ENCODE measurements at places on chromosomes 7 and 10.

GRCh38 chr7:91949221-91950009, 8.8 kb downstream of the AKAP9 start:
- no peak for DNase-seq

DNA sequence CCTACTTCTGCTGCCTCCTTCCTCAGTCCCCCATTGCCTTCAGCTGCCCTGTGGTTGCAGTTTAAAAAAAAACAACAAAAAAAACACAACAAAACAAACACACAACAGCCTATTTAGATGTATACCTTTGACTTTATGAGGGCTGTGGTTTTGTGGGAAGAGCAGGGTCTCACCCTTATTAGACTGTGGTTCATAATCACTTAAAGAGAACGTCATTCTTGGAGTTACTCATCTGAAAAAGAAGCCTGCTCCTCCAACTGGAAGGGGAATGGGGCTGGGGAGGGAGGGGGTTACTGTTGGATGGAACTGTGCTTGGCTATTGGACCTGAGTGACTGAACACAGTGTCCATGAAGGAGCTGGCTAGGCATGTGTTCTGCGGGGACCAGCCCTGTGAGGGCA, 48.1 kb downstream of the SDK1 start:
- no peak for DNase-seq

GRCh38 chr10:33134011-33134751, 176.2 kb upstream of the ITGB1 start:
- no peak for DNase-seq

DNA sequence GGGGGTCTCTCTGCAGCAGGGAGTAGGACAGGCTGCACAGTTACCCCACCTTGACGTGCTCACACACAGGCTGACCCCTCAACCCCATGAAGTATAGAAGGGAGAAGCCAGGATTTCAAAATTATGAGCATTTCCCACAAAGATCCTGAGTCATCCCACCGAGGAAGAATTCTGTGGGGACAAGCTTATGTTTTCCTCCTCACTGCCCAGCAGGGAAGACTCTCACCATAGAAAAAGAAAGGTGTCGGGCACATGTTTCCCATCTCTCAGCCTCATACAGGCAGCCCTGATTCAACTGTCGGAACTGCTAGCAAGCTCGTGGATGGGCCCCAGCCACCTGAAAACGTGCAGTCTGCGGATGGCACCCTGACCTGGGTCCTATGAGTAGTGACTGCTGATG, 499.7 kb upstream of the MKI67 start:
- DNase-seq = no peak

DNA sequence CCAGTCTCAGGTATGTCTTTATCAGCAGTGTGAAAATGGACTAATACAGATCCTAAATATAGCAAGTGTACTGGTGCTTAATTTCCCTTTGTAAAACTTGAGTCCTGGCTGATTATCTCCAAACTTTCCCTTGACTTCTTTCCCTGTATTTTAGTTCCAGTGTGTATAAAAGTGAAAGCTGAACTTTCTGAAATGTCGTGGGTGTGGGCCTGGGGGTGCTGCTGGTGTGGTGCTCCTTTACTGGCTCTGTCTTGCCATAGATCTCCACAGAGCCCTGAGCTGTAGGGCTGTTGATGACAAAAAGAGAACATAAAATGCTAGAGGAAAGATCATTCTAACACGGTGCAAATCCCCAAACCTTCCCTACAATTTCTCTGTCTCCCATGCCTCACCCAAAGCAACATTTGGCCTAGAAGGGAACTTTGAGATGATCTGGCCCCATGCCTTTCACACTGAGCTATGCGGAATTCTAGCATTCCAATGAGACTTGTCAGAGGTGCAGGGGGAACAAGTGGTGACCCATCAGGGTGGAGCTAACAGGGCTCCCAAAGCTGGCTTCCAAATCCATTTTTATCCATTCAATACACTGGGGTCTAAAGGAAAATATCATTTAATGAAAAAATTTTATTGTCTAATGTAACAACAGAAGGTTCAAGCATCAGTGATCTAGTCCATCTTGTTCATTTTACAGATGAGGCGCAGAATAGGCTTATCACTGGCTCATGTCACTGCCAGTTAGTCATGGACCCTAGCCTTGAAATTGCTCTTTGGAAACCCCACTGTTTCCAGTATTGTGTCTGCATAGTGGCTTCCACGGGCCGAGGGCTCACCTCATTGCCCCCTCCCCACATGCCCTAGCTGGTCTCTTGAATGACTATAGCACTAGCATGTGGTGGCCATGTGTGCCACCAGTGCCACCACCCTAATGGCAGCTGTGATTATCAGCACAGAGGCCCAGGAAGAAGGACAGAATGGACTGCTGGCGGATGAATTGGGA, 1000.9 kb downstream of the LRMDA start:
- DNase-seq = no peak

DNA sequence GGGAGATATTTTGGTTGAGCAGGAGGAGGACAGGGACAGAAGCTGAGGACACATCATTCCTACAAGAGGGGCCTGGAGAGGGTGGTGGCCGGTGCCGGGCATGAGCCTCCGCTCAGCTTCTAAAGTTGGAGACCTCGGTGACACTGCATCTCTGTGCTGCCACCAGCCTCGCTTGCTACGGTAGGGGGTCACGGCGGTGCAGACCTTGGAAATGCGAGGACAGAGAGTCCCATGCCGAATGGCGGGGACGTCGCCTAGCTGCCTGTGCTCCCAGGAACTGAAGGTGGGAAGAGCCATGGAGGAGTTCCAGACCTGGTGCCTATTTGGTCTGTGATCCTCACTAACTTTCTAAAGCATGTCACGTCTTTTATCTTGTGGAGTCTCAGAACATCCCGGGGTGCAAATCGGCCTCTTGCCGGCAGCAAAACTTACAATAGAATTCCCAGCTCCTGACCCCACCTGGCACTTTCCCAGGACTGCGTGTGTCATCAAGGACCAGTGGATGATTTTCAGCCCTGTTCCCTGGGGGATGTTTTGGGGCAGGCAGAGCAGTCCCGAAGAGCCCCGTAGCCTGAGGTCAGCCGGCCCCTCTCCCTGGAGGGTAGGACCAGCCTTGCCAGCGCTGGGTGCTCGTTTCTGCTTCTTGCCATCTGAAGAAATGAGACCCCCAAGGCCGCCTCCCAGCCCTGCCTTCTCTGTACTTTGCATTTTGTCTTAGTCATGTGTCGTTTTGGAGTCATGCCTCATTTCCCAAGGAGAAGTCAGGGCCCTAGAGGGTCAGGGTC, 205.8 kb upstream of the SHH start:
- no peak for DNase-seq

DNA sequence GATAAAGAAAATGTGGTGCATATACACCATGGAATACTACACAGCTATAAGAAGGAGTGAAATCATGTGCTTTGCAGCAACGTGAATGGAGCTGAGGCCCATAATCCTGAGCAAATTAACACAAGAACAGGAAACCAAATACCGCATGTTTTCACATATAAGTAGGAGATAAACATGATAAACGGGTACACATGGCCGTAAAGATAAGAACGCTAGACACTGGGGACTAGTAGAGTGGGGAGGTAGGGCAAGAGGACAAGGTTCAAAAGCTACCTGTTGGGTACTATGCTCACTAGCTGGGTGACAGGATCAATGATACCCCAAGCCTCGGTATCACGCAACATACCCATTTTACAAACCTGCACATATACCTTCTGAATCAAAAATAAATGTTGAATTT, 113.7 kb downstream of the CSTF2T start:
- no peak for DNase-seq

DNA sequence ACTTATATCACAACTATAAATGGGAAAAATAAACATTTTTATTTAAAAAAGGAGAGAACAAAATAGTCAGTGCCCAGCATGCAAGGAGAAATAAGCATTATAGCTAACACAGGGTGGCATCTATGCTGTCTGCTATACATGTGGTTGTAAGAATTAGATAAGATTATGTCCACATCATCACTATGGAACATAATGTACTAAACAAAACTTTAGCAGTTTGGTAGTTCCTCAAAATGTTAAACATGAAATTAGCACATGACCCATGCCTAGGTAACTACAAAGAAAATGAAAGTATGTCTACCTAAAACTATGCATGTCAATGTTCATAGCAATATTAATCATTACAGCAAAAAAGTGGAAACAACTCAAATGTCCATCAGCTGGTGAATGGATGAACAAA, 28.7 kb upstream of the RUFY2 start:
- DNase-seq = peak; percentile 19

DNA sequence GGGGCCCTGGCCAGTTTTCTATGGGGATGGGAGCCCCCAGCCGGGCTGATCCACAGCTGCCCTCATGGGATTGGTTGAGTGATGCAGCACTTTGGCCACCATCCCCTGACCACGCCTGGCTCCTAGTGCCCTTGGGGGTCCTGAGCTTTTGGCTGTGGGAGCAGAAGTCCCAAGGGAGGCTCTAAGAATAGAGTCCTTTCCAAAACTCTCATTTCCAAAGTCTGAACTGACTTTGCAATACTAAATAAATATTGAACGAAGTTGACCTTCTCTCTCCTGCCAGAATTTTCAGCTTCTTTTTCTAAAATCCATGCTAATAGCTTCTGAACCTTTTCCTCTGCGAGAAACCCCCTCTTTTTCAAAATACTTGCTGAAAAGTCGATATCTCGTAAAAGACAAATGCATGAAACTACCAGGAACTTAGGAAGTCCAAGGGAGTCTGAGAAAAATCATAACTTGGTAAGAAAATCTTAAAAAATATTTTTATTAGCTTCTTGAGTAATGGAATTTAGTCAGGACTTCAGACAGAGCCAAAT, 62.7 kb upstream of the IGFBP3 start:
- no peak for DNase-seq

- no peak for DNase-seq
Measured at GRCh38 chr10:85645926-85646711, 720.5 kb downstream of the GRID1 start.

DNA sequence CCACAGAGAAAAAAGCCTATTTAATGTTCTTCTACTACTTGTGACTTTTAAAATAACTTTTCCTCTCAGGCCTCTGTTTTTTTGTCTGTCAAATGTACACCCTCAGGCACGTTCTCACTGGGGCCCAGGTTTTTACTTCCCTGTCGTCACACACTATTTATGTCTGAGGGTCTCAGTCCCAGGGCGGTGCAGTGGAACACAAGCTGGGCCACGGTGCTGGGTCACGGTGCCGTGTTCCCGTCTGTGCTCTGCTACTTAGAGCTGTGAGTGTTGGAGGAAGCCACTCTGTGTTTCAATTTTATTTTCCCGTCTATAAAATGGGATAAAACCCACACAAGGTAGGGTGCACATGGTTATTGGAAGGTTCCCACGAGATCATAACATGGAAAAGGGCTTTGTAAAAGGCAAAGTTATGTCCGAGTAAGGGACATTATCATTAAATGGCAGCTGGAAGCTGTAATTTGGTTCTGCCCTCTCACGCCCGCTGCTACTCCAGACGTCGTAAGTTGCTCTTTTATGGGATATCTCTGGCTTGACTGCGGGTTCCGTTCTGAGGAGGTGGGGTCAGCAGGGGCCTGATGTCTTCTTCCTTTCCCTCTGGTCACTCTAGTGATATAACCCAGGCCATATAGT, 25.2 kb downstream of the ZNF775 start:
- no peak for DNase-seq

- peak; percentile 56 for DNase-seq
Measured at GRCh38 chr7:66099551-66100407, 14.9 kb upstream of the CRCP start.

DNA sequence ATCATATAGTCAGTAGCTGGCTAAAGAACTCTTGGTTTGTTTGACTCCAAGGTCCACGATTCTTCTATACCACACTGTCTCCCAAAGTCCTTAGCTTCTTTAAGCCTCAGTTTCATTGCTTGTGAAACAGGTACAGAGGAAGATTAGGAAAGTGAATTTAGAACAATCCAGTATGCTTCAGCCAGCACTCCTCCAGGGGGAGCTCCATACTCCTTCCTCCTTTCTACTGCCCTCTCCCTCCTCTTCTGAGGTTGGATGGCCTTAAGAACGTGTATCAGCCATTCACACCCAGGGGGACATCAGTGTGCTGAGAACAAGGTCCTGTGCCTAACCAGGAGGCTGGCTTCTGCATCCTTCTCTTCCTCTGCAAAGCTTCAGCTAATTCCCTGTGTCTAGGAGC, 54.8 kb upstream of the CALD1 start:
- peak; percentile 56 for DNase-seq

- DNase-seq = no peak
Measured at GRCh38 chr7:144830024-144830785, 5.6 kb downstream of the TPK1 start.

DNA sequence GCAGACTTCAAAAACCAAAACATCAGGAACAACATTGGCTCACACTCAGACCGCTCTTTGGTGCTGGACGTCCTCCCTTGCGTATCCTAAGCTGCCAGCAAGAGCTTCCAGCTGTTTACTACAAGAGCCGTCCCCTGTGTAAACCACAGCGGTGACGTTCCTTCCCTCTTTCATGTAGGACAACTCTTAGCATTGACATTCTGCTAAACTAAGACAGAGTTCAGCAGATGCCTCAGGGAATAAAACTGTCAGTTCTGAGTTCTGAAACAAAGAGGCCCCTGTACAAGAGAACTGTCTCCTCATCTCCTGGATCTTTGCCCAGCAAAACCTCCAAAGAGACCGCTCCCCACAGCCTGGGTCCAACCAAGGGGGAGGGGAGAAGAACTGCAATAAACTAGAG, 57.8 kb upstream of the OPALIN start:
- peak; percentile 25 for DNase-seq

- no peak for DNase-seq
Measured at GRCh38 chr7:19104811-19105210, 12.6 kb downstream of the TWIST1 start.

DNA sequence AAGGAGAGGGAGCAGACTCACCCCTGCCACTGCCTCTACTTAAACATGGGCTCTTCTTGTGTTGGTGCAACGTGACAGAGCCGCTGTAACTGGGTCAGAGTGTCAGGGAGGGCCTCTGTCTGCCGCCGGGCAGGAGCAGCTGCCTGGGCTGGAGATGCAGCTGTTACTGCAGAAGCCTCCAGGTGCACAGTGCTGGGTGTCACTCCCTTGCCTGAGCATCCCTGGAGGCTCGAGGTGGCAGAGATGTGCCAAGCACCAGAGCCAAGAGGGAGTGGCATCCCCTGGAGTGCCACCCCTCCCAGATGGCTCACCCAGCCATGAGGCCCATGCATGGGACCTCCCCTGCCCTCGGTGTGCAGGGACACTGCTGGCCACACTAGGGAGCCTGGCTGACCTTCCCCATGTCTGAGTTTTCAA, 145.7 kb downstream of the PRPF18 start:
- DNase-seq = no peak

- no peak for DNase-seq
Measured at GRCh38 chr7:9204571-9204970, 771.2 kb downstream of the NXPH1 start.

GRCh38 chr7:152862856-152863255, 103.3 kb downstream of the ACTR3B start:
- DNase-seq = no peak
